Activated naive CD4-positive, alpha-beta T cell treated with anti-CD3 and anti-CD28 coated beads, Interleukin-2, amount 50 U/mL, for 72 hours (primary cell): ENCODE measurements at places on chromosomes 2 and 18. TPM values are rescaled to one million over a fixed set of nuclear protein-coding genes. Genes with fewer than 3 reads are reported as not detected.
A peak's percentile ranks its signal among the peaks of the same experiment; 100 is the strongest.

SOS1 gene
- 57.1 TPM for total RNA-seq

XDH gene
- not detected for total RNA-seq

CCDC74B gene
- total RNA-seq: 1.7 TPM

GRCh38 chr2:189467593-189467992 is 26.3 kb downstream of the WDR75 start:
- DNase-seq: no peak

DNA sequence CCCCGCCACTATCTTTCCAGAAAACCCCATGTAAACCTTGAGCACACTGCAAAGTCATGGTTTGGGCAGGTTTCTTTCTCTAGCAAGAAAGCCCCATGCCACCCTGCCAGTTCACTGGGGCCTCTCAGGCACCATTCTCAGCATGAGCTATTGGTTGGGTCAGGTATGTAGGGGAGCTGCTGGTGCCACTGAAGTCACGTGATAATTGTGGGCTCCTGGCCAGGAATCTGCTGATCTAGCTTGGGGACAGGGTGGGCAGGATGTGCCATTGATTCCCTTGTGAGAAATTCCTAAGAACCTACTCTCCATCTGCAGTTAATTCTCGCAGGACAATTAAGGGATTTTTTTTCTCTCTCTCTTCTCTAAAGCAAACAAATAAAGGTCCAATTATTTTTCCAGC is 26.5 kb upstream of the HNMT start:
- no peak for DNase-seq

POMC gene
- total RNA-seq: 2.4 TPM

- DNase-seq: no peak
Measured at GRCh38 chr2:171578127-171578803, 56.0 kb downstream of the CYBRD1 start.

GRCh38 chr2:184923751-184924150 is 325.4 kb downstream of the ZNF804A start:
- no peak for DNase-seq

GRCh38 chr2:236246711-236247246 is 17.4 kb downstream of the ASB18 start:
- DNase-seq: no peak

- DNase-seq: no peak
Measured at GRCh38 chr18:8428951-8429350, 180.3 kb upstream of the RAB12 start.

ZNG1B gene
- 47.7 TPM for total RNA-seq

DNA sequence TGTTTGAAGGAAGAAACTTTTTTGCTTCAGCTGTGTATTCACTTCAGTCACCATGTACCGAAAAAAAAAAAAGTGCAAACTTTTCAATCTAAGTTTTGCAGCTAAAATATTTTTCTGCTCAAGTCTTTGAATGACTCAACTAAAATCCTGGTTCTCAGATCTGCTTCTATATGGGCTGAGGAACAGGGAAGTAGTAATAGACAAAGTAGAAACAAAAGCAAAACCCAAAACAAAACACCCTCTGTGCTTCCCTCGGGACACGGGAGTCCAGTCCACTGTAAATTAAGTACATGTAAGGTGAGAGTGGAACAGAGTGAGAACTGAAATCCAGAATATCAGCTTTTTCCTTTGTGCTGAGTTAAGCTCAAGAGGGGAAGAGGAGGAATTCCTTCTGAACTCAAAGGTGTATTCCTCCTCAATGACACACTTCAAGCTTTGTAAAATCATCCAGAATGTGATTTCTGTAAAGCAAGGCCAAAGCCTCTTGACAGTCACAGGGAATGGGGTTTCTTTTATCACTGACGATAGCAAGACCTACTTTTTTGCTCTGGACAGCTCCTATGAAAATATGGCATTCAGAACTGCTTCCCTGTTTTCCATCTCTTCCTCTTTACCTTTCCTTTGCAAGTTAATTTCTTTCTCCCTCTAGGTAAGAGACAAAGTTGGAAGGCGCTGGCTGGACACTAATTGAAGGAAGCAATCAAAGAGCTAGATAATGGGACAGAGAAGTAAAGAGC is 433.5 kb upstream of the MMADHC start:
- DNase-seq: no peak

- DNase-seq: no peak
Measured at GRCh38 chr18:8519102-8519501, 90.1 kb upstream of the RAB12 start.

- DNase-seq: peak; percentile 69
Measured at GRCh38 chr18:26548415-26549262, at the start of gene KCTD1. Gene KCTD1 (minus strand): TSS chr18:26548553. CDS start chr18:26548536, 17 bp downstream.
